B cell (primary cell): ENCODE measurements at places on chromosomes 12 and 14. TPM values are rescaled to one million over a fixed set of nuclear protein-coding genes. Genes with fewer than 3 reads are reported as not detected.

ARHGDIB gene
- total RNA-seq: 508 and 514 TPM in 2 replicates

KCNC2 gene
- total RNA-seq: not detected in 2 replicates

AQP6 gene
- not detected in 2 replicates for total RNA-seq

ADAM21 gene
- total RNA-seq: 0.24 TPM in 1 of 2 replicates, not detected in the other

PLXNC1 gene
- total RNA-seq: 33.6 and 35.2 TPM in 2 replicates

CPM gene
- total RNA-seq: 5.0 and 6.4 TPM in 2 replicates

MED6 gene
- 68.3 and 71.0 TPM in 2 replicates for total RNA-seq

ADAMTS20 gene
- total RNA-seq: not detected in 2 replicates

IL22 gene
- not detected in 2 replicates for total RNA-seq

CAPZA3 gene
- not detected in 2 replicates for total RNA-seq

NRIP2 gene
- total RNA-seq: not detected in 2 replicates

ZNF410 gene
- 58.3 and 69.0 TPM in 2 replicates for total RNA-seq

ASCL1 gene
- not detected in 2 replicates for total RNA-seq

COX8C gene
- not detected in 2 replicates for total RNA-seq

CMTM5 gene
- total RNA-seq: not detected in 2 replicates

PLA2G1B gene
- total RNA-seq: not detected in 2 replicates

FOXN4 gene
- not detected in 2 replicates for total RNA-seq

RASSF8 gene
- 0.49 and 0.70 TPM in 2 replicates for total RNA-seq

TM7SF3 gene
- total RNA-seq: 33.5 and 42.0 TPM in 2 replicates

HNF1A gene
- total RNA-seq: not detected in 2 replicates

RBMS2 gene
- 5.0 and 7.6 TPM in 2 replicates for total RNA-seq

ANKRD33 gene
- total RNA-seq: not detected in 2 replicates

RAD51B gene
- 60.6 and 81.0 TPM in 2 replicates for total RNA-seq

SPRING1 gene
- 43.7 and 45.9 TPM in 2 replicates for total RNA-seq

DBX2 gene
- total RNA-seq: not detected in 2 replicates

CEP170B gene
- 0.56 and 0.59 TPM in 2 replicates for total RNA-seq

ANO6 gene
- 18.7 and 19.5 TPM in 2 replicates for total RNA-seq

NOS1 gene
- not detected in 2 replicates for total RNA-seq

NANOG gene
- not detected in 2 replicates for total RNA-seq

PYGL gene
- total RNA-seq: 0.49 and 0.64 TPM in 2 replicates

GUCY2C gene
- total RNA-seq: 0.29 and 0.37 TPM in 2 replicates

SLC5A8 gene
- not detected in 2 replicates for total RNA-seq

MYH6 gene
- total RNA-seq: not detected in 2 replicates

CLEC2D gene
- 407 and 426 TPM in 2 replicates for total RNA-seq

ASIC1 gene
- total RNA-seq: not detected in 2 replicates

ZNF26 gene
- 36.0 and 41.5 TPM in 2 replicates for total RNA-seq

LBHD2 gene
- not detected in 2 replicates for total RNA-seq
